Fibroblast of skin of abdomen (primary cell): ENCODE measurements at places on chromosomes 5 and 9.

- DNase-seq, result peak; percentile 84
These were observed 456.0 kb upstream of the MEF2C start for GRCh38 chr5:89338935-89339334.

DNA sequence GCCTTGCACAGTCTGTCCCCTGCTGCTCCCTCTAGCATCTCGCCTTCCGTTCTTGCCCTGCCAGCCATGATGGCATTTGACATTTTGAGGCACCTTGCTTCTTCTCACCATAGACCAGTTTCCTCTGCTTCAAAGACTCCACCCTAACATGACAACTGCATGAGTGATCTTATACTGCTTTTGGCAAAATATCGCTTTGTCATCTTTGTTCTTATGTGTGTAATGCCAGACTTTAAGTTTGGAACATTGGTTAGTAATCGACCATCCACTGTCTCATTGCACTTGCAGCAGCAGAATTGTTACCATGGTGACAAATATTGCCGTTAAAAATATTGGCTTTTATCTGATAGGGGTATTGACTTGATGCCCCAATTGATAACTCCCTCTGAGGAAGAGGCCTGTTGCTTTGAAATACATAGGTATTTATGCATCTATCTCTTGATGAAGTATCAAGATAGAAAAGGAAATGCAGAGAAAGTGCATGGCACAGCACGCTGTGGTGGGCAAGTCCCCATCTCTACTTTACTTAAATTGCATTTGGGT is 6.8 kb downstream of the GARIN3 start:
- DNase-seq, result no peak

DNA sequence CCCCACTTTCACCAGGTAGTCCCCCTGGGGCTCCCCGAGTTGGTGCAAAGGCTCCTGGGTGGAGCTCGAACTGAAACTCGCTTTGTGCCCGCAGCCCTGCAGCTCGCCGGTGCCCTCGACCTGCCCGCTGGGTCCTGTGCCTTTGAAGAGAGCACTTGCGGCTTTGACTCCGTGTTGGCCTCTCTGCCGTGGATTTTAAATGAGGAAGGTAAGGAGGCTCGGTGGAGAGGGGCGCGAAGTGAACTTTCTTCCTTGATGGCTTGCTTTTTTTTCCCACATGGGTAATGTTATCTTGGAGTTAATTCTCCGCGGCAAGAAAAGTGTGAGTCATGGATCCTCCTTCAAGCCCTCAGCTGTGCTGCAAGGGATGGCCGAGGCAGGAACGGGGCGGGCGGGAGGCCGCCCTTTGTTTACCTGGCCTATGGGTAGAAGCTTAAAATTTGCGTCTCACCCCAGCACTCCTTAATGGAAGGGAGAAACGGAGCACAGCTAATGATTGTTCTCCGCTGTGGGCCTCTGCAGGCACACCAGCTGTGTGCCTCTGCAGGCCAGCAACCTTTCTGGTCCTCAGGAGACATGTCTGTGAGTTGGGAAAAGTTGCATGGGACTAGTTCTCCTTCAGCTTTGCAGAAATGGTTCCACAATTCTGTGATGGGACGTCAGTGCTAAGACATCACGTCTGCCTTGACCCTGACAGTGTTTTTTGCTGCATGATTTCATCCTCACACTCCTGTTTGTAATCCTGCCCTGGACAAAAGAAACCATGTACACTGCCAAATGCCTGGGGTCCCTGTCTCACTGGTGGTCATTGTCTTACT is 1.1 kb downstream of the MAMDC2 start:
- DNase-seq, result peak; percentile 31

- DNase-seq, result peak; percentile 25
These were observed 1.3 kb upstream of the ABCA2 start for GRCh38 chr9:137029058-137029936.

- DNase-seq, result no peak
These were observed 67.6 kb upstream of the TBCA start for GRCh38 chr5:77843570-77844372.

- DNase-seq, result peak; percentile 98
These were observed 15.9 kb upstream of the RPL26L1 start for GRCh38 chr5:172943283-172943841.

DNA sequence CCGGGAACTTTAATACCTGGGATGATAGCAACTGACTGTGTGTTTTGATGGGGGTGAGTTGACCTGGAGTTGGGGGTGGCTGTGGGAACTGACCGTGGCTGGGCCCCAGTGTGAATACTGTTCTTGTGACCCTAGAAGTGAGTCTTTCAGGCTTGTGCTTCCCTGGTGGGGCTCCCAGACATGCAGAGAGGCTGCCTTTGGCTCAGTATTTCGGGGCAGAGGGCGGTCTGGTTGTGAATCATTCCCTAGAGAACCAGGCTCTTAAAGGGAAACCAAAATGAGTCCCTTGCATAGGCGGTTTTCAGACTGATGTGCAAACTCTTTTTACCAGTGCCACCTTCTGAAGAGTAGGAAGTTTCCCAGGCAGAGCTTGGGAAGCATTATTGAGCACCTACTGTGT is 132.1 kb downstream of the MACROH2A1 start:
- DNase-seq, result peak; percentile 46

- DNase-seq, result peak; percentile 32
These were observed 411.0 kb upstream of the WWC1 start for GRCh38 chr5:167880420-167880819.

DNA sequence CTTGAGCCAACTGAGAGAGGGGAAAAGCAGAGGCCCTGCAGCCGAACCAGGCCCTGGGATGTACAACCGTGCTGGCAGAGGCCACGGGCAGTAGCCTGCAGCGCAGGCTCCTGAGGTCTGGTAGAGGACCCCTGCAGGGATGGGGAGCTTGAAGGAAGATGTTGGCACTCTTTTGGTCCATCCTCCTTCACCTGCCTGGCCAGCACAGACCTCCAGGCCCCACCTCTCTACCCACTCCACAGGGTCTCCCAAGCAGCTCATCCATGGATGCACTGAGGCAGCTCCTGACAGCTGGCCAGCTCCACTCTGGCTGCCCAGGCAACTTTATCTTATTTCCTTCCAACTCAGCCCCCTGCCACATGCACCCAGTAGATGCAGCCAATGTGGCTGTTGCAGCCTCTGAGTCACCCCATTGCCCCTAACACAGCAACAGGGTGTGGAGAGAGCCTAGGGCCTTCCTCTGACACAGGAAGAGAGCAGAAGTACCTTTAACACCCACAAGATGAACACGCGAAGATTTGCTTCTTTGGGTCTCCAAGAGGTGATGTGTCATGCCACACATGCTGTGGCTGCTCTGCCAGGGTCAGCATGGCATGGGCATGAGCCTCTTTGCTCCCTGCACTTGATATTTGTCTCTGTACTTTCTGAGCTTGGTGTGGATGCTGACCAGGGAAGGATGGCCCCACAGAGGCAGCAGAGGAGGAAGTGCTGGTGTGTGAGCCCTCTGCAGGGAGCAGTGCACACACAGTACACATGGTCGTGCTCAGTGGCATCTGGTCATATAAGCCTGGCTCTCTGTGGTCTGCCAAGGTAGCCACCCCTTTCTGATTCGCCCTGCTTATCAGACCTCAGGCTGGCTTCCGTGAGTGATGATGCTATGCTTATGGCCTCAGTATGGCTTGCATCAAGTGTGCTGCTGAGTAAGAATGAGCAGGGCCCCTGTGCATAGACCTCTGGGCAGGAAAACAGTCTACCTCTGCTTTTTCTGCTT is 117.2 kb downstream of the NRG2 start:
- DNase-seq, result no peak

DNA sequence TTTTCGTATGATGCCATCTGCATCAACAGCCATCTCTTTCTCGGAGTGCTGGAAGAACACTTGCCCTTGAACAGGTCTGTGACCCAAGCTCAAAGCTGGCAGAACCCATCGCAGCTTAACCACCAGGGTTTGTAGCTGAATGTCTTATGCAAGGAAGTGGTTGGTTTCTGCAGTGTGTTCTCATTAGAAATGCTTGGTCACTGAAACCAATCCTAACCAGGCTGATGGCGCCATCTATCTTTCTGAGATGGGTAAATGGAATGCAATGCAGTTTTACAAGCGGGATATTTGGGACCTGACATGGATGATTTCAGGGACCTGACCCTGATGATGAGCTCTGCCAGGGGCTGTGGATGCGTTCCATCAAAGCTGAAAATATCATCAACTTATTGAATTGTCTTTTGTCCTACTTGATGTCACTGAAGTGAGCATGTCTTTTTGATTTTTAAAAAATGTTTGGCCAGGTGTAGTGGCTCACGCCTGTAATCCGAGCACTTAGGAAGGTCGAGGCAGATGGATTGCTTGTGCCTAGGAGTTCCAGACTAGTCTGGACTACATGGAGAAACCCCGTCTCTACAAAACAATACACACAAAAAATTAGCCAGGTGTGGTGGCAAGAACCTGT is 28.7 kb downstream of the DMRT3 start:
- peak; percentile 54 for DNase-seq

DNA sequence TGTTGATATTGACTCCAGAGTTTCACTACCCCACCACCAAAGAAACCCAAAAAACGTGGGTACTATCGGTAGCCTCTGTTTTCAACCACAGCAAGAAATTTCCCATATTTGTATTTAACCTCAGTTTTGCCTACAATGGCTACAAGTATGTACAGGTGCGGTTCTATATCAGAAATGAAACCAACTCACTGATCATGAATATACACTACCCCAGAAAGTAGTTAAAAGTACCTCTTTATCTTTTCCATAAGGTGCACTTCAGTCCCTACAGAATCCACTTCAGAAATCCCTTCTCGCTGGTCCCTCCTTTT is 140.6 kb upstream of the SLC12A2 start:
- no peak for DNase-seq
